BE2C (cell line): ENCODE measurements at places on chromosomes 1 and 21.

GRCh38 chr1:212060632-212061472, 25.3 kb downstream of the DTL start:
- no peak for DNase-seq

GRCh38 chr1:41833519-41834000, 85.2 kb downstream of the HIVEP3 start:
- DNase-seq = no peak

DNA sequence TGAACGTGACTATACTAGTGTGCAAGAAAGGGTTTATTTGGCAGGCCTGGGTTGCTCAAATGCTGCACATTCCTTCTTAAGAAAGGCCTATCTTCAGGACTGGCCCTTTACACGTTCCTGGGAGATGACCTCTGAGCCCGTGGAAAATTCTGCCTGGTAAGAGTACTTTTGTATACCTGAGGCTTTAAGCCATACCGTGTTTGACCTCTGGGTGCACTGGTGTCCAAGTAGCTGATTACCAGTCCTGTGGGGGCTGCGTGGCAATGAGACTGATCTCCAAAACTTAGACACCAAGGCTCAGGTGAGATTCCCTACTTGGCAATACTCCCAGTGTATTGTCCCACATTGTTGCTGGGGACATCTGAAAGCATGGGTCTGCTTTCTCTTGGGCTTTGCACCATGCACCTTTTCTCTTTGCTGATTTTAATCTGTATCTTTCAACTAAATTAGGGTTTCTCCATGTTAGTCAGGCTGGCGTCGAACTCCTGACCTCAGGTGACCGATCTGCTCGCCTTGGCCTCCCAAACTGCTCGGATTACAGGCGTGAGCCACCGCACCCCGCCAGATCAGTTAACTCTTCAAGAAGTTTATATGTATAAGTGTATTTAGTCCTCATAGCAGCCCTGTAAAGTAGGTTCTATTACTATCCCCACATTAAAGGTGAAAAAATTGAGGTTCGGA, 44.5 kb downstream of the TRIM33 start:
- DNase-seq = no peak

- DNase-seq = no peak
Measured at GRCh38 chr1:51532853-51533252, 13.8 kb upstream of the EPS15 start.

- no peak for DNase-seq
Measured at GRCh38 chr1:46496505-46496904, 6.9 kb downstream of the DMBX1 start.

GRCh38 chr1:201888282-201889089, at the start of gene SHISA4:
TSS of gene SHISA4 (plus strand) at chr1:201888898. CDS start at chr1:201888995, 97 bp downstream.
- peak; percentile 36 for DNase-seq

DNA sequence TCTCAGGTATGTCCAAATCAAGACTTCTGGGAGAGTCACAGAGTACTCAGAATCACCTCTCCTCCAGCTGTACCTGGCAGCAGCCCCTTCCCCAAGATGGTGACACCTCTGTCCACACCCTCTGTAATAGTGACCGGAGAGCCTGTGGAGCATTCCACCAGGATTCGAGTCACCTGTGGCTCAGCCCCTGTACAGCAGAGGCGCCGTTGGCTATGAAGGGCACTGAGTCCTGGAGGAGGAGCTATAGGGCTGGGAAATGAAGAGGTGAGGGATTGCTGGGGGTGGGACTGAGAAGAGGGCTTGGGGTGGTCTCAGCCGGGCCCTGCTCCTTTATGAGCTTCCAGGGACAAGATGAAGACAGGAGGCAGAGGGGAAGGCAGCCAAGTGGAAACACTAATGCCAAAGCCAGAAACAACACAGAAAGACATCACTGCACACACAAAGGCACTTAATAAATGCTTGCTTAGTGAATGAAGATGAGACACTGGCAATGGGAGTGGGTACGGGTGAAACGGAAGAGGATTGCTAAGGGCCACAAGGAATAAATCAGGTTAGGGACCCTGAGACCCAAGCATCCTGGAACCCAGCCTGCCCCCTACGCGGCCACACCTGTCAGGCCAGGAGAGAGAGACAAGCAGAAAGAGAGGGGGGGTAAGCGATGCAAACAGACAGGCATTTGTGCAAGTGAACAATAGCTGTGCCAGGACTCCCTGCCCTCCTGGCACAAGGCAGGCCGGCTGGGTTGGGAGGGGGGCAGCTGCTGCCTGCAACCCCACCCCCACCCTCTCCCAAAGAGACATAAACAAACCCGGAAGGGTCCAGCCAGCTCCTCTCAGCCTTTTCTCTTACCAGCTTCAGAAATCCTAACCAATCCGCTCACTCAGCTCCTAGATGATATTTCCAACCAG, 3.9 kb downstream of the ARHGEF2 start:
- no peak for DNase-seq

- DNase-seq = no peak
Measured at GRCh38 chr1:43237121-43237520, 32.7 kb upstream of the TMEM125 start.

- DNase-seq = no peak
Measured at GRCh38 chr1:119794230-119794875, 16.9 kb downstream of the REG4 start.

DNA sequence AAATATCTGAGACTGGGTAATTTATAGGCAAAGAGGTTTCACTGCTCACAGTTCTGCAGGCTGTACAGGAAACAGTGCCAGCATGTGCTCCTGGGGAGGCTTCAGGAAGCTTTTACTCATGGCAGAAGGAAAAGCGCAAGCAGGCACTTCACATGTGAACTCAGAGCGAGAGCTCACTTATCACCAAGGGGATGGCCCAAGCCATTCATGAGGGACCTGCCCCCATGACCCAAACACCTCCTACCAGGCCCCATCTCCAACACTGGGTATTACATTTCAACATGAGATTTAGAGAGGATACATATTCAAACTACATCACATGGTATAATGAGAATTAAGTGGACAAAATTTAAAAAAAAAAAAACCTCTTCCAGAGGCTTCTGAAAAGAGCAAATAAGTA, 13.7 kb downstream of the WASF2 start:
- no peak for DNase-seq

GRCh38 chr21:37241426-37241825, 25.7 kb downstream of the VPS26C start:
- DNase-seq = no peak

DNA sequence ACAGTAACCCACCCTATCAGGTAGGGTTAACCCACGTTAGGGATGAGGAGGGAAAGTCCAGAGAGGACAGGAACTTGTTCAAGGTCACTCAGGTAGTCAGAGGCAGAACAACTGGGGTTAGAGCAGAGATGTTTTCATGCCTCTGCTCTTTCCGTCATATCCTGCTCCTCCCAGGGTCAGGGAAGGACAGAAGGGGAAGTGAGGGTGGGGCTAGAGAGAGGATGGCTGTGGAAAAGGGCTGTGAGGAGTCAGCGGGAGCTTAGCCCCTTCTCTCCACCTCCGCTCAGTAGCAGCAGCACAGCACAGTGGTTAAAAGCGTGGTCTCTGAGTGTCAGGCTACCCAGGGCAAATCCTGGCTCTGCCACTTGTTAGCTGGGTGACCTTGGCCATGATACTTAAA, 36.5 kb downstream of the DDX20 start:
- no peak for DNase-seq

DNA sequence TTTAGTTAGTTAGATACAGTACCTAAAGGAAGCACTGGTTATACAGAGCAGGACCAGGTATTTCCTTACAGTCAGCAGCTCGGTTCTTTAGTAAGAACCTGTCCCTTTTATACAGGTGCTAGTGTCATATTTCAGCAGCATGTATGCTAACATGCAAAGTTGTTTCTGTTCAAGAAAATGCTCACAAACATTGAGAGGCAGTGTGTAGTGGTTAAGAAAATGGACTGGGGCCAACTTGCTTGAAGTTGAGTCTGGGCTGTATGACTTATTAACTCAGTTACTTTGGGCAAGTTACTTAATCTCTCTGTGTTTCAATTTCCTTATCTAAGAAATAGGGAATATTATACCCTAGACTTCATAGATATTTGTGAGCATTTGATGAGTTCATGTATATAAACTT, 31.1 kb downstream of the AK4 start:
- no peak for DNase-seq

DNA sequence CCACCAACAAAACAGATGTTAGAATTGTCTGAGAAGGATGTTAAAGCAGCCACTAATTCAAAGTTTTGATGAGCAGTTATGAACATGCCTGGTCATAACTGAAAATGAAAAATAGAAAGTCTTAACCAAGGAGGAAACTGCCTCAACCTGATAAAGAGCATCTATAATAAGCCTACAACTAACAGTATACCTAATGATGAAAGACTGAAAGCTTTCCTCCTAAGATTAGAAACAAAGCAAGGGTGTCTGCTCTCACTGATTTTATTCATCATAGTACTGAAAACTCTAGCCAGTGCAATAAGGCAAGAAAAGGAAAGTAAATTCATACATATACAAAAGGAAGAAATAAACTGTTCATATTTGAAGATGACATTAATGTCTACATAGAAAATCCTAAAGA, 82.0 kb downstream of the KCNK1 start:
- DNase-seq = no peak

- no peak for DNase-seq
Measured at GRCh38 chr1:202967684-202968281, 726 bp upstream of the CYB5R1 start.

DNA sequence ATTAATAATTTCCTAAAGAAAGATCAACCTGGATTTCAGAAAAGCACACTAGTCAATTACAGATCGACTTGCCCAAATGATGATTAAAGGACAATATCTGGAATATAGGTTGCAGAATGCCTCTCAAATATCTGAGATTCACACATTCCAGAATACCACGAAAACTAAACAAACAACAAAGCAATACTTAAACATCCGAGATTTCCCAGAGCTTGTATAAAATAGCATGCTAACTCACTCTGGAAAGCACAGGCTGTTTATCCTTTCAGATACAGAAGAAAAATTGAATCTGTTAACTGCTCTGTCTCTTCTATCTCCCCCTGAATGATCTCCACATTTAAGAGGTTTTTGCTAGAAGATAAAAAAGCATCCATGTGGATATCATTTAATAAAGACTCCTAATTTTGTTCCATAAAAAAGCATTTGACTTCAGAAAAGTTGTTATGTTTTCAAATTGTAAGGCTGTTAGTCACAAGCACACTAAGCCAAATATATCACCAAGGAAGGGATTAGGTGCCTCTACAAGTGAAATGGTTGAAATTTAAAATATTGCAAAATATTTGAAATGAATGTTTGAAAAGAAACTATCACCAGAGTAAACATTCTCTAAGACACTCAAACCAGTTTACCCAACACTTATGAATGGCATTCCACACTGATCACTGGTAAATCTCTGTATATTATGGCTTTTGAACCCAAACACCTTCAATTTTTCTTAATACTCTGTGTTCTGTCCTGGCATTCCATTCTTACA, 865.1 kb upstream of the ADAMTS5 start:
- DNase-seq = no peak

- DNase-seq = no peak
Measured at GRCh38 chr1:240820816-240821215, 208.9 kb upstream of the GREM2 start.

- no peak for DNase-seq
Measured at GRCh38 chr21:25818121-25818520, 83.3 kb downstream of the GABPA start.

- DNase-seq = no peak
Measured at GRCh38 chr1:225545649-225546048, 107.3 kb downstream of the ENAH start.

DNA sequence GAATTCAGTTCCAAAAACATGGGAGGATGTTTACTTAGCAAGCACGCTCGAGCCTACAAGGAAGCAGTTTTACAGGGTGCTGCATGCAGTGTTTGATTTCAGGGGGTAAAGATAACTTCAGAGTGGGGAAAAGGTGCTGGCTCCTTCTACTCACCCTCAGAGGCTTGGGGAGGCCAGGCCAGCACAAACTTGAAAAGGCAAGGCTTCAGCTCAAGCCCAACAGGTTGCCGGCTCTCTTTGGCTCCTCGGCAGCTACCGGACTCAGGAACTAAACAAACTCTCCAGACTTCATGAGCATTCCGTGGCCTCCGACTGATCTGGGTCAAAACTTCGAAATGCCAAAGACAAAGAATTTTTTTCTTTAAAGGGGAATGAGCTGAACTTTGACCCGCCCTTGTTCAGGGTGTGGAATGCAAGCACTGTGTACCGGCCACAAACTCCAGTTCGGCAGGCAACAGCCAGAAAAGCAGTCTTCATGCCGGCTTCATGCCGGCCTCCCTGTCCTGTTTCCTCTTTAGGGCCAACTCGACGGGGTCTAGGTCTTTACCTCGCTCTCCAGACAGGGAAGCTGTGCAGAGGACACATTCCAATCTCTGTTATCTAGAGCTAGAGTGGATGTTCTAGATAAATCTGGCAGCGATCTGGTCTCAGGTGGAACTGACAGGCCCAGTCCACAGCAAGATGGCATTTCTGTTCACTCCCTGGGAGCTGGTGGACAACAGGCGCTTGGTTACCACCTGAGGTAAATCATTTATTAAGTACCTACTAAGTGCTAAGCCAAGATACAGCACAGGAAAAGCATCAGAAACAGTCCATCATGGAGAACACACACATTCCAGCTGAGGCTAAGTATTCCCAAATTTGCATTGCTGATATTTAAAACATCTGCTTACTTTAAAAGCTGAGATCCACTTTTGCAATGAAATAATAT, 75.0 kb downstream of the CD46 start:
- no peak for DNase-seq

GRCh38 chr1:6280761-6281451, 20.0 kb upstream of the GPR153 start:
- no peak for DNase-seq

- DNase-seq = no peak
Measured at GRCh38 chr1:22712502-22713271, 2.0 kb downstream of the EPHB2 start.

DNA sequence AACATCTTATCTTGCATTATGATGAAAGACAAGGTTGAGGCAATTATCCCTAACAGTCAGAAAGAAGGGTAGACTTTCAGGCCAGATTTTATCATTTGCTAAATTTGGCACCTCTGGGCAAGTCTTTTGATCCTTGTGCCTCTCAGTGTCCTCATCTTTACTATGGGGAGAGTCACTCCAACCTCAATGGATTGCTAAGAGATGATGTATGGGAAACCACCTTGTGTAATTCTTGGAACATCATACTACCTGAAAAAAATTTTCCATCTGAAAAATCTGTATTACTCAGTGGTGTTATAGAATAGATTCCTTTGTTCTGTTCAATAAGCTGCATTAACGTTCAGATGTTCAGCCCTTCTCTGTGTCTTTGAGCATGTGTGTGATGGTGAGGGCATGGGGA, 230.7 kb downstream of the TGFB2 start:
- DNase-seq = no peak

GRCh38 chr1:78492386-78492950, 1.7 kb downstream of the PTGFR start:
- DNase-seq = no peak

DNA sequence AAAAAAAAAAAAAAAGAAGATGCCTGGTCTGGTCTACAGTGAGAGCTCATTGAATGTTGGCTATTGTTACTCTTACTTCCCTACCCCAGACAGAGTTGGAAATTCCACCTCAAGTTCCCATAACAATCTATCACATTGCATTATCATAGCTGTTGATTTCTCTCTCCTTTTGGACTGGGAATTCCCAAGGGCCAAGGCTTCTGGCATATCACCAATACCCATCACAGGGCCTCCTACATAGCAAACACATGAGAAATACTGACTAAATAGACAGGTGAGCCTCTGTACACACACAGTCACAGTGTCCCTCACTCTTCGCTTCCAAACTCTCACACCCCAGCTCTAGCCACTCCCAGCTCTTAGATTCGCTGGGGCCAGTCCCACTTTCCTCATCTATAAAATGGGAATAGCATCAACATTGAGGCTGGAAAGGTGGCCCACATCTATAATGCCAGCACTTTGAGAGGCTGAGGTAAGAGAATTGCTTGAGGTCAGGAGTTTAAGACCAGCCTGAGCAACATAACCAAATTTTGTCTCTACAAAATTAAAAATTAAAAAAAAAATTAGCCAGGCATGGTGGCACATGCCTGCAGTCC, 6.4 kb downstream of the PTAFR start:
- no peak for DNase-seq
